SW 1271 (cell line): ENCODE measurements at places on chromosomes 4 and X.

DNA sequence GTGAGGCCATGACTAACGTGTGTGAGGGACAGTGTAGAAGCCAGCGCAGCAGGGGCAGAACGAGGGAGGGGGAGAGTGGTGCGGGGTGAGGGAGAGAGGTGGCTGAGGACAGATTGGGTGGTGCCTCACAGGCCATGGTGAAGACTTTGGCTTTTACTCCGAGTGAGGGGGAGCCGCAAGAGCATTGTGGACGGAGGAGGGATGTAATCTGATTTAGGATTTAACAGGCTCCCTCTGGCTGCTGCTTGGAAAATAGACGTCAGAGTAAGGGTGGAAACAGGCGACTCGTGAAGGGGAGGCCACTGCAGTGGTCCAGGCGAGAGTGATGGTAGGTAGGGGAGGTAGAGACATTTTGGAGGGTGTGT lies 13.0 kb downstream of the PPP1R3F start:
- no peak for DNase-seq

DNA sequence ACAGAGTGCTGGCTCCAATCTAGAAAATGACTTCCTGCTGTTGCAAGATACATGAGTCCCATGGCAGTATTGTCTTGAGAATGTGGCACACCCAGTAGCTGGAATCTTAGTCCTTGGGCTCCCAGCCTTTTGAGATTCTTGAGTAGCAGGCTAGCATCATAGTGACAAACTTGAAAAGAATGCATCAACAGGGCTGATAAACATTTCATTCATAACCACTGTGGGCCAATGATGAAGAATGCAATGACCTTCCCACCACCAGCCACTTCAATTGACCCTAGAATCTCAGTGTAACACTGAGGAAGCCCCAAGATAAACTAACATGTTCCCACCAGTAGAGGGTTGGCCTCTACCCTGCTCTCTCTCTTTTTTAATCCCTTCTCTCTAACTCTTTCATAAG lies 329.3 kb downstream of the GBA3 start:
- DNase-seq: peak; percentile 27

- no peak for DNase-seq
These were observed 262.7 kb downstream of the SPRY1 start for GRCh38 chr4:123659262-123659661.

GRCh38 chrX:65677954-65678469 lies 10.6 kb downstream of the MSN start:
- DNase-seq: peak; percentile 82

GRCh38 chrX:16160729-16161128 lies 6.6 kb upstream of the MAGEB17 start:
- DNase-seq: peak; percentile 48

GRCh38 chr4:121164291-121164690 lies at the start of gene TNIP3:
TSS of gene TNIP3 (minus strand) at chr4:121164321. CDS start at chr4:121164125, 196 bp downstream.
- DNase-seq: no peak

DNA sequence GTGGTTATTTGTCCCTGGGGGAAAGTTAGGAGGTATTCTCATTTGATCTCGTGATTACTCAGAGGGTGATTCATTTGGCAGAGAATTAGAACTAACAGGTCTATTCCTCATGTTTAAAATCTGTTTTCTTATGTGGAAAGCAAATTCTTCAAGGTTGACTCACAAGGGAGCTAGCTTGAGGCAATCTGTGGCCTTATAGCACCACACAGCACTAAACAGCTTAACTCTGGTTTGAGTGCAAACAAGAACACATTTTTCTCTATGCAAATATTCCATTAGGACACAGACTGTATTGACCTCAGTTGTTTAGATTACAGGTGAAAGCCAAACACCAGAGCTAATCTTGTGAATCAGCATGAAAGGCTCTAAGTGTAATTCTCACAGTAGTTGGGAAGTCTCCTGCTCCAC lies 694.4 kb upstream of the POU3F4 start:
- peak; percentile 3 for DNase-seq

DNA sequence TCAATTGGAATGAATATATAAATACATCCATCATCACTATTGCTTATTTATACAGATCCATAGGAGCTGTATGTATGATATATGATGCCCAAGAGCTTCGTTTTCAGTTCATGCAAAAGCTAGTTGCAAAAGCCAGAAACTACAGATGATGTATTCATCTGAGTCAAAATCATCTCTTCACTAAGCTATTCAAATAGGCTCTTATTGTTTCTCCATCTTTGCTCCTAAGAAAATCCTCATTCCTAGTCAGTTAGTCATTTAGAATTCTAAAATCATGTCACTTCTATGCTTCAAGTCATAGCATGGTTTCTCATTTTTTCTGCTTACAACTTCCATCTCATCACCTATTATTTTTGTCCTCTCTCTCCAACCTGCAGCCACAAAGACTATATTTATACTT lies 300.1 kb upstream of the TRAM1L1 start:
- no peak for DNase-seq

DNA sequence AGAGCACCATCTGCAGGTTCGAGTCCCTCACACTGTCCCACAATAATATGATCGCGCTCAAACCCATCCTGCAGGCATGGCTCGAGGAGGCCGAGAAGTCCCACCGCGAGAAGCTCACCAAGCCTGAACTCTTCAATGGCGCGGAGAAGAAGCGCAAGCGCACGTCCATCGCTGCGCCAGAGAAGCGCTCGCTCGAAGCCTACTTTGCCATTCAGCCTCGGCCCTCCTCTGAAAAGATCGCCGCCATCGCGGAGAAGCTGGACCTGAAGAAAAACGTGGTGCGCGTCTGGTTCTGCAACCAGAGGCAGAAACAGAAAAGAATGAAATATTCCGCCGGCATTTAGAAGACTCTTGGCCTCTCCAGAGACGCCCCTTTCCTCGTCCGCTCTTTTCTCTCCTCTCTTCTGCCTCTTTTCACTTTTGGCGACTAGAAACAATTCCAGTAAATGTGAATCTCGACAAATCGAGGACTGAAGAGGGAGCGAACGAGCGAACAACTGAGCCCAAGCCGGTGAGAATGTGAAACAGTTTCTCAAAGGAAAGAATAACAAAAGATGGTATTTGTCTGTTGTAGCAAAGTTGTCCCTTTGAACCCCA lies 1.9 kb downstream of the POU4F2 start:
- no peak for DNase-seq

- DNase-seq: no peak
These were observed 23.5 kb upstream of the CA5B start for GRCh38 chrX:15714529-15714928.

DNA sequence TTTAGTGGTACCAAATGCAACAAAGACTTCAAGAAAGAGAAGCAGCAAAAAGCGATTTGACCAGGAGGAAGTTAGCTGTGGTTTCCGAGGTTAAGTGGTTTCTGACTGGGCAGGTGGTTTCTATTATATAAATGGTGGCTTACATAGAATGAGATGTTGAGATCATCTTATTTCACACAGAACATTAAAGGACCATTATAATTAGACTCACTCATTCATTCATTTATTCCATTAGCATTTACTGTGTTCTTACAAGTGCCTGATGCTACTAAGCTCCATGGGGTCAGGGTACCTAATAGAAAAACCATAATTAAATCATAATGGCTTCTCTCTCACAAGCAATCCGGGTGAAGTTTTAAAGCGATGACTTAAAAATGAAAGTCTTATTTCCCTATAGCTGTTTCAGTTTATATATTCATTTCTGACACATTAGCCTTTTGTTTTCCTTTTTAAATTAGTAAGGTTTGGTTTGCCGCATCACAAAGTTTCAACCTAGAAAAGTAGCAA lies 10.6 kb downstream of the TSPAN6 start:
- DNase-seq: no peak

DNA sequence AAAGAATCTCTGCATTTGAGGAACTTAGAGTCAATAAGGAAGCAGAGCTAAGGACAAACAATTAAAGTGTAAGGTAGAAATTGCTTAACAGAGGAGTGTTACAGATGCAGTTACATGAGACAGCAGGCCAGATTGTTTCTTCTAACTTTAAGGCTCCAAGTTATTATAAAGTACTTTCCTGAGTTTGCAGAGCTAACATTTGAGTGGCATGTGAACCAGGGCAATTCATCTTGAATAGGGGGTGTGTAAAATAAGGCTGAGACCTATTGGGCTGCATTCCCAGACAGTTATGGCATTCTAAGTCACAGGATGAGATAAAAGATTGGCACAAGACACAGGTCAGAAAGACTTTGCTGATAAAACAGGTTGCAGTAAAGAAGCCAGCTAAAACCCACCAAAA lies 7.6 kb upstream of the LNX1 start:
- no peak for DNase-seq

GRCh38 chrX:120999413-120999812 lies 13.9 kb upstream of the CT47A1 start:
- no peak for DNase-seq
